ENCODE measurements at places on chromosomes 1 and 21.
A peak's percentile ranks its signal among the peaks of the same experiment; 100 is the strongest.

GRCh38 chr21:43190544-43190943 is 21.7 kb downstream of the CRYAA start:
- DNase-seq, result no peak

DNA sequence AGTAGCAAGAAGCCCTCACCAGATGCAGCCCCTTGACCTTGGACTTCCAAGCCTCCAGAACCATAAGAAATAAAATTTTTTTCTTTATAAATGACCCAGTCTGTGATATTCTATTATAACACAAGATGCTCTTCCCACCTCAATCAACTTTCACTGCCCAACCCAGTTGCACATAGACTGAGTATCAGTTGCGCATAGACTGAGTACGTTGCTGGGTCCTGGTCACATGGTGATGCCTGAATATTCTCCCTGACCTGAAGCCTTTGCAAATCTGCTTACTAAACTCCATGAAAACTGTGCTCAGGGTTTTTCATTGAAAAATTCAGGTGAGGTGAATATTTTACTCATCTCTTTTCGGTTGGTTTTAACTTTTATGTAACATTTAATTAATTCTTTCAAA is 59.2 kb downstream of the ETS2 start:
- no peak for DNase-seq

DNA sequence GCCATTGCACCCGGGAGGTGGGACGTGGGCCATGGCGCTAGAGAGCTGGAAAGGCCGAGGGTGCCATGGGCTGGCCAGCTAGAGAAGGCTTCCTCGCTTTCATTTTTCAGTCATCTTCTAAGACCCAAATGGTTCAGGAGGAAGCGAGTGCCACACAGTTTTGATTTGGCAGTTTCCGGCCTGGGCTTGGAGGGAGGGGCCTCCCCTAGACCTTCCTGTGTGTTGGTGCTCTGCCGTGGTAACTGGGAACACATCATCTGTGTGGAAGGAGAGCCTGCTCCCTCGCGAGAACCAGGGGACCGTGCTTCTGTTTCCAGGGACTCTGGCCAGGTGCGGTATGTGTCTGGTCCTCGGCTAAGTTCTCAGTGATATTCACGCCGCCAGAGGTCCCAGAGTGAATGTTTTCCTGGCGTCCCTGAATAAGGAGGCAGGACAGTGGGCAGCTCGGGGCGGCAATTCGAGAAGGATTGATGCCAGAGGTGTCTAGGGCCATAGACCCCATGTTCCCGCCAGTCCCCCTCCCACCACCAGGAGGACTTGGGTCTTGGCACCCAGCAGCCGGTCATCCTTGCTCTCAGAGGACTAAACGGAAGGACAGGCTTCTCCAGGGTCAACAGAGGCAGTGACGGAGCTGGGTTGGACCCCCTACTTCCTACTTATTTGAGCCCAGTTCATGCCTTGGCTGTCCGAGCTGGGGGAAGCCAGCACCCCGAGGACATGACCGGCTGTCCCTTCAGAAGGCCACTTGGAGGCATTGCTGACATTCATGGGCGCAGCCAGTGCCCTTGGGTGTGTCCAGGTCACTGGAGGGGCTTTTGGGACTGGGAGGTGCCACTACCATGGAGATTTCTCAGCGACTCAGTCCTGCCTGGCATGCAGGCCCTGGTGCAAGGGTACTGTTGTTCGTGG is 2.7 kb upstream of the NPHP4 start:
- no peak for DNase-seq

GRCh38 chr1:45221716-45222115 is 15.3 kb upstream of the ZSWIM5 start:
- no peak for DNase-seq

DNA sequence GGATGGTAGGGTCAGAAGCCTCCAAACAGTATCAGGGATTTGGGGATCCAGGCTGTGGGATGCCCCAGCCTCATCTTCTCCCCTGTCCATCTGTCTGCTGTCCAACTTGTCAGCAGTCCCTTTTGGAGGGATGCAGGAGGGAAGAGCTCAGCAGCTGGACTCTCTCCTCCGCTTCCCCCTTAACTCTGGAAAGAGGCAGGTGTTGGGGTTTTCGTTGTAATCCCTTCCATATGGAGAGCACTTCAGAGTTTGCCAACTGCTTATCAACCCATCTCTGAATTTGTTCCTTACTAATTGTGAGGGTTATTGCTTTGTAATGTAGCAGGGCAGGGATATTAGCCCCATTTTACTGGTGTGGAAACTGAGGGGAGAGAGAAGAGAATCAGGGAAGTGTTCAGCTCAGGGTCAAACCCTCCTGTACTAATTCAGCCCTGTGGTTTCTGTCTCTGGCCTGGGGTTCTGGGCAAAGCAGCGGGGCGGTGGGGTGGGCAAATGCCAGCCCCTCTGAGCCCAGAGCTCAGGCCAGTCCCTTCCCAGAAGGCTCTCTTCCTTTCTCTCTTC is 3.2 kb downstream of the CITED4 start:
- no peak for DNase-seq

GRCh38 chr1:99691175-99691574 is 45.3 kb downstream of the PALMD start:
- DNase-seq, result peak; percentile 33

DNA sequence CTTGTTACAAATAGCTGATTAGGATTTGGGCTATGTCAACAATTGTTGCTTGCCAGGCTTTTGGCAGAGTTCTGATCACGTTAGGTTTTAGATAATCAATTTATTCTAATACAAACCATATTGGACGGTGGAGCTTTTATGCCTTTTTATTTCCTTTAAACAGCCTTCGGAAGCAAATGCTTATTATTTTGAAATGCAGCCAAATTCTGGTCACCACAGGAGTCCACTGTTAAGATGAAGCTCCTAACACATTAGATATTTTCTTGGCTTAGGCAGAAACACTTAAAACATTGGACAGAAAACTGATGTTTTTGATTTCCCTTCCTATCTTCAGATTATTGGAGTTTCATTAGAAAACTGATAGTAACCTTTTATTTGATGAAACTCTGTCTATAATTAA is 82.9 kb downstream of the CENPF start:
- DNase-seq, result peak; percentile 68

- no peak for DNase-seq
Measured at GRCh38 chr1:64263856-64264255, 60.4 kb downstream of the UBE2U start.

DNA sequence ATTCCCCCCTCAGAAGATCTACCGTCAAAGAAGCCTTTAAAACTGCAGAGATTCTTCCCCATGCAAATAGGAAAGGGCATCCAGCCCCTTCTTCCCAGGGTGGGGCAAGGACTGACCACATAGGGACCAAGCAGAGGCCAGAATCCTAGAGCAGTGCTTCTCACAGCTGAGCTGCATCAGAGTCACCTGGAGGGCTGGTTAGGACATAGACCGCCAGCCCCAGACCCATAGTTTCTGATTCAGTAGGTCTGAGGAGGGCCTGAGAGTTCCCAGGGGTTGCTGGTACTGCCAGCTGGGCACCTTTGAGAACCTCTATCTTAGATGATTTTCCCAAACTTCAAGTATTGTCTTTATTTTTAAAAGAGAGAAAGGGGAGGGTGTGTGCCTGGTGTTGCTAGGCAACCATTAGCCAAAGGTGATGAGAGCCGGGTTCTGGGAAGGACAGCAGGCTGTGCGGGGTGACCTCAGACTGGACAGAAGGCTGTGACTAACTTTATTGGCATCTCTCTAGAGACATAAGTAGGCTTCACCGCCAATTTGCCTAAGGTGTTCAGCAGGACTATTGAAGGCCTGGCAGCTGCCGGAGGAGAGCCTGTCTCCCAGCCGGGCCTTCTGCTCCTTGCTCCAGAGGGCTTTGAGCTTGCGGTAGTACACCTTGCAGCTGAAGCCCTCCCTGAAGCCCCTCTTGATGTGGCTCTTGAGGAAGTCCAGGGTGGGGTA is 3.0 kb downstream of the SPATA46 start:
- no peak for DNase-seq

DNA sequence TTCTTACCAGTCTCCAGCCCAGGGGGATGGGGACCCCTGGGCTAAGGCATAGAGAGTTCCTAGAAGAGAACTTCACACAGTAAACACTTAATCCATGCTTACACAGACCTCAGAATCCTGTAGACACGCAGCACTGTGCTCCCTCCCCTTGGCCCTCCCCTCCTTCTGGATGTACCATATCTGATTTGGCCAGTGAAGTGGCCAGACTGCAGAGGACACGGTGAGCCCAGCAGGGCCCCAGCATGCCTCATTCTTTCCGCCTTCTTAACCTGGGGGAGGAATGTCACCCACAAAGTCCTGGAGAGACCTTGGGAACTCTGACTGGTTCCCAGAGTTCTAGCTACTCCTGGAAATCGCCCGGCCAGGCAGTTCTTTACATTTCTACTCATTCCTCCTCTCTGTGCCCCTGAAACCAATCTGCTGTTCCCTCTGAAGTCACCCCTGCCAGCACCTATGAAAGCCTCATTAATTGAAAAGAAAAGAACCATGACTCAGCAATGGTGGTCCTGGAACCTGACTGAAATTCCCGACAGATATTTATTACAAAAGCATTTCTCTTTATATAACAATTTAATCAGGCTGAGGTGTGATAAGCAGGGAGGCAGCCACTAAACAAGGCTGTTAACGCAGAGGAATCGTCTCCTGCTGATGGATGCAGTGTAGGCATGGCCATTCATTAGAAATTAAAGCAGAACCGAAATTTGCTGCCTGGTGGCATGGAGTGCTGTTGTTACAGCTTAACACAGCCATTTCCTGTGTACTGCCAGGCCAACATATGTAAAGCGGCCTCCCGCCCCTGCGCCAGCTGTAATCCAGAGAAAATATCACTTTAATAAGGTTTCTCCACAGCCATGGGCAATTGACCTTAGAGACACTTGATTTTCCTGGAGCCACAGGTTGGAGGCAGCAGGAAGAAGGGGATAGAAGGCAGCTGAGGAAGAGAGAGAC is 74.6 kb upstream of the KCND3 start:
- DNase-seq, result no peak

GRCh38 chr1:173530795-173531693 is 53.9 kb downstream of the PRDX6 start:
- no peak for DNase-seq

Data from A673 (cell line).